ENCODE measurements at places on chromosomes 16 and 17. TPM values are rescaled to one million over a fixed set of nuclear protein-coding genes. Genes with fewer than 3 reads are reported as not detected.

Gene MYH13
- polyA plus RNA-seq, result 1.6 TPM

Gene CTRL
- 4.1 TPM for polyA plus RNA-seq

Gene PABPN1L
- not detected for polyA plus RNA-seq

Gene TBC1D28
- polyA plus RNA-seq, result not detected

DNA sequence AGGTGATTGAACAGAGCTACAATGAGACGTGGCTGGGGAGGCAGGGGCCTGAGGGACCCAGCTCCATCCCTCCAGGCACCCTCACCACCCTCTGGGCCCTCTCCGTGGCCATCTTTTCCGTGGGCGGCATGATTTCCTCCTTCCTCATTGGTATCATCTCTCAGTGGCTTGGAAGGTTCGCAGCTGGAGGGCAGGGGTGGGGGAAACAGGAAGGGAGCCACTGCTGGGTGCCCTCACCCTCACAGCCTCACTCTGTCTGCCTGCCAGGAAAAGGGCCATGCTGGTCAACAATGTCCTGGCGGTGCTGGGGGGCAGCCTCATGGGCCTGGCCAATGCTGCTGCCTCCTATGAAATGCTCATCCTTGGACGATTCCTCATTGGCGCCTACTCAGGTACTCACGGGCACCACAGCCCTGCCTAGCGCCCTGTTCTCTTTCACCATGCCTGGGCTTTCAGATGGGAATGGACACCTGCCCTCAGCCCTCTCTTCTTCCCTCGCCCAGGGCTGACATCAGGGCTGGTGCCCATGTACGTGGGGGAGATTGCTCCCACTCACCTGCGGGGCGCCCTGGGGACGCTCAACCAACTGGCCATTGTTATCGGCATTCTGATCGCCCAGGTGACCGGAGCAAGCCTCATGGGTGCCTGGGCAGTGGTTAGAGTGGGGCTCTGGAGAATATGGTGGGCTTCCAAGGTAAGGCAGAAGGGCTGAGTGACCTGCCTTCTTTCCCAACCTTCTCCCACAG lies 2.1 kb downstream of the SLC2A4 start:
- no peak for DNase-seq

- no peak for DNase-seq
These were observed 326.9 kb downstream of the SLC39A11 start for GRCh38 chr17:72765368-72766153.

- DNase-seq, result no peak
These were observed 12.0 kb upstream of the CRK start for GRCh38 chr17:1467898-1468492.
